Natural killer cell (primary cell): ENCODE measurements at places on chromosomes 13 and 19.

GRCh38 chr19:4606921-4607678 lies 32.2 kb upstream of the TNFAIP8L1 start:
- DNase-seq = no peak

GRCh38 chr13:30681843-30682242 lies 53.5 kb upstream of the ALOX5AP start:
- DNase-seq = no peak

- no peak for DNase-seq
These were observed 7.1 kb downstream of the GPR108 start for GRCh38 chr19:6730153-6730804.

GRCh38 chr19:33806434-33806881 lies 9.8 kb downstream of the KCTD15 start:
- DNase-seq = no peak

GRCh38 chr13:39322836-39323585 lies 280.0 kb downstream of the LHFPL6 start:
- no peak for DNase-seq

- no peak for DNase-seq
These were observed 5.9 kb upstream of the GDF15 start for GRCh38 chr19:18379803-18380747.

DNA sequence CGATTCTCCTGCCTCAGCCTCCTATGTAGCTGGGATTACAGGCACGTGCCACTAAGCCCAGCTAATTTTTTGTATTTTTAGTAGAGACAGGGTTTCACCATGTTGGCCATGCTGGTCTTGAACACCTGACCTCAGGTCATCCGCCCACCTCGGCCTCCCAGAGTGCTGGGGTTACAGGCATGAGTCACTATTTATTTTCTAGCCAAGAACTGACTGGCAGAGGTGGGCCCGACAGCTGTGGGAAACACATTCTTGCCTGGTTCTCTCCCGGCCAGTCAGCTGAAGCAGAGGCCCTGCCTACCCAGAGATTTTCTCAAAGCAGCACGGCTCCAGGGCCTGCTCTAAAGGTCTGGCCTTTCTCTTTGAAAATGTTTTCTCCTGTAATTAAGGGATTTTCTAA lies 108.0 kb downstream of the KCTD15 start:
- no peak for DNase-seq

GRCh38 chr19:10854350-10855089 lies 6.3 kb downstream of the C19orf38 start:
- no peak for DNase-seq

DNA sequence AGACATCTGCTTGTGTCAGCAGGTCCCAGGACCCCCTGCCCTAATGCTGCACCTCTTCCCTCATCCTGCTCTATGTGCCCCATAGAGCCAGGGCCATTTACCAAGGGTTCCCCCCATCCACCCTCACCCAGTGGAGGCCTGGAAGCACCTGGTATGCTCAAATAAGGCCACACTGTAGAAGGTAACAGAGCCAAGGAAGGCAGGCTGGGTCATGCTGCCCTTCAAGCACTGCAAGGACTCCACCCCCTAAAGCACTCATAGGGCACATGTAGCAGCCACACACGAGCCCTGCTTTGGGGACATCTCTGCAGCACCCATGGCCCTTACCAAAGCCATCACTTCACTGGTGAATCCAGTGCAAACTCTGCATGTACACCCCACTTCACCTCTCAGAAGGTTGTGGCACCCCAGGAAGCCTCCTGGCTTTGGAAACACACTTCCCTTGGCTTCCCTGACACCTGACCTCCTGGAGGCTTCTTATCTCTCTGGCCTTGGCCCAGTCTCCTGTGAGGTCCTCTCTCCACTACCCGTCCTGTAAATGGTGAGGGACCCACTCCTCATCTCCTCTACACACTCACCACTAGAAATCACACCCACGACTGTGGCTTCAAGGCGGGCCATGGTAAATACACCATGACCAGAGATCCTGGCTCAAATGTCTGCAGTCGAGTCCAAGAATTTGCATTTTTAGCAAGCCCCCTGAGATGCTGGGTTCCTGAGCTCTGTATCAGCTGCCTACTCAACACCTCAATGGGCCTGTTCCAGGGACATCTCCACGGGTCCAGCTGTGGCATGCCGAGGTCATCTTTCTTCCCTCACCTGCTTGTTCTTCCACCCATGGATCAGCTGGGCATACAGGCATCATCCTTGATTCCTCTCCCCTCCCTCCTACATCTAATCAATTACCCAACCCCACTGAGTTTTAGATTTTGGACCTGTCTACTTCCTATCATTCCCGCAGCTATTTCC lies 80.9 kb upstream of the DOCK9 start:
- no peak for DNase-seq

- DNase-seq = no peak
These were observed 102.7 kb downstream of the ELF1 start for GRCh38 chr13:40916207-40916998.

GRCh38 chr13:42011601-42012350 lies 36.7 kb upstream of the DGKH start:
- DNase-seq = no peak

- no peak for DNase-seq
These were observed 21.9 kb downstream of the ONECUT3 start for GRCh38 chr19:1774989-1775772.

DNA sequence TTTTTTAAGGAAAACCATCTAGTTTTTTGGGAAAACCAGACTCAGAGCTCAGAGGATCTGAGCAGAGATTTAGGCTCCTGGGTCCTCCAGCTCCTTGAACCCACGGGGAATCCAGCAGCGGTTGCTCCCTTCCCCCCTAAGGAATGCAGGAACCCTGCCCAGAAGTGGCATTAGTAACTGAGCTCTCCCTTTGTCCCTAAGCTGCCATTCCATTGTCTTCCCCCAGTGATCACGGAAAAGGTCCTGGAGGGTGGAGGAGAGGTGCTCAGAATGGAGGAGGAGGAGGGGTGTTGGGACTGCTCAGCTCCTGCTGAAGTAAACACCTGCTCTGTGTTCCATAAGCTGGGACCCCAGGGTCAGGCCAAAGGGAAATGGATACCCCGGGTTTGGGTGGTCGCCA lies 16.8 kb upstream of the OR1M1 start:
- no peak for DNase-seq

GRCh38 chr13:28707629-28708427 lies 10.9 kb downstream of the SLC46A3 start:
- peak; percentile 9 for DNase-seq

DNA sequence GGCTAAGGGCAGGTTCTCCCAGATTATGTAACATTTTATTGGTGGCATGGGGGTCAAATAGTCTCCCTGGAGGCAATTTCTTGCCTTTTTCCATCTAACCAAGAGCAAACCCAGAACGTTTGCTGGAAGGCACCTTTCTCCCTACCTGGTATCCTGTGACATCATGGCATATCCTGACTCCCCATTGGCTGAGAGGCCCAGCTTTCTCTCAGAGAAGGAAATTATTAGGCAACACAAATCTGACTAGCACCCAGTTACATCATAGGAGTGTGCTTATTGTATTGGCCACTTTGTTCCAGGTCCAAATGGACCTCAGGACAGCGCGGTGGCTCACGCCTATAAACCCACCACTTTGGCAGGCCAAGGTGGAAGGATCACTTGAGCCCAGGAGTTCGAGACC lies 13.0 kb downstream of the NTN5 start:
- no peak for DNase-seq

DNA sequence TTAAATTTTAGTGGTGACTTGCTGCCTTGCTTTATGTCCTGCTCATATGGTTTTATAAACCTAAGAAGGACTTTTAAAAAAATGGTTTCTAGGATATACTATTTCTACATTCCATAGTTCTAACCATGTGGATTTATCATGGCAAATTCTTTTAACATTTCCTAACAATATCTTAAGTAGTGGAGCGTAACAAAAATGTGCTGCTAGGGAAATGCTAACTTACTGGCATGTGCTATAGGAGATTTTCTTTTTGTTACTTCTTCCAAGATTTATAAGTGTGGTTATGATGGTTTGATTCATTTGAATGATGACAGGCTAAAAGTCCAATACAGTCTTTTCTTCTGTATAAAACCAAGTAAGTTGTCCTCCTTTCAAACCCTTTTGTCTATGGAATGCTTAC lies 713.7 kb downstream of the SLITRK1 start:
- DNase-seq = no peak
